ENCODE measurements at places on chromosomes 16 and 17. TPM values are rescaled to one million over a fixed set of nuclear protein-coding genes. Genes with fewer than 3 reads are reported as not detected.
A peak's percentile ranks its signal among the peaks of the same experiment; 100 is the strongest.

Gene CLEC18C
- total RNA-seq, result 0.31 TPM

GRCh38 chr16:80915079-80915450 lies 91.6 kb downstream of the CMC2 start:
- no peak for DNase-seq

DNA sequence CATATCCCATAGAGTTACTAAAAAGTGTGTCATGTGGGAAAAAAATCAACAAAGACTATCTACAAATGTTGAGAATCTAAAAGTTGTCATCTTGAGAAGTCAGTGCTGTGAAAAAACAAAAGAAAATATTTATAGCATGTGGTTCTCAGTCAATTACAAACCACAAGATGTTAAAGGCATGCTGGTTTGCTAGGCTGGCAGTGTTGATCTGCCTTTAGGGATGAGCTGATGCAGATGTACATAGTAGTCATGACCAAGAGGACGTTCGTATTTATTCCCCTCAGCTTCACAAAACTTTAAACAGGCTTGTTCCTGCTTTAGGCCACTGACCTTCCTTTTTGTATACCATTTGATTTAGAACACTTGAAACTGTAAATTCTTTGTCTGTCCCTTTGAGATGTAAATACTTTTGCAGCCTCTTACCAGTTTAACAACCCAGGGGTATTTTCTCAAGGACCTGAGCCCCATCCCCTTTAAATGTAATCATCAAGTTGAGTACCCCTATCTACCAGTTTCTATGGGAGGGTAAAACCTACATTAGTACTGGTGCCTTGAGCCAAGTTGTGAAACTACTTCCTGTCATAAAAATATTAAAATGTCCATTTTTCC lies 446.6 kb downstream of the KCNJ18 start:
- no peak for DNase-seq

Gene KRT28
- total RNA-seq, result not detected

Gene KLHL10
- total RNA-seq, result not detected

DNA sequence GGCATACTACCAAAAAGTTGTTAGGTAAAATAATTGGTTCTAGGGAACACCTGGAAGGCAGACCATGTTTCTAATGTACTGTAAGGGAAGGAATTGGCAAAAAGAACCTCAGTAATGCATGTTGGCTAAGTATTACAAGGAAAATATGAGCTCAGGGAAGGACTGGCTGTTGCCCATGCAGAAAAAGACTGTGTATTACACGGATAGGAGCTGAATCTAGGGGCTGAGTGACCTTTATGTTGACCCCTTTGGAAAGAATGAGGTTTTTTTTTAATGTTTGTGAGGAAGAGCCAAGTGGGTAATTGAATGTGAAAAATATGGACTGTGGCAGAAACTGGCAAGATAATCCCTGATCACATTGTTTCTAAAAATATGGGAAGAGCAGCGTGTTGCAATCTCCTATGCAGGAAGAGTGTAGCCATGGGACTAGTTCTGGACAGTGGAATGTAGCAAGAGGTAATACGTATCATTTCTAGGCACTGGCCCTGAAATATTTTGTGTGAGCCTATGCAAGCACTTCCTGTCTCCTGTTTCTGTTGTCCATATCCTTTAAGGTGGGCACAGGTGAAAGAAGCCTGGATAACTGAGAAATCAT lies 95.1 kb upstream of the CNTNAP4 start:
- no peak for DNase-seq

Gene ABCC12
- not detected for total RNA-seq

GRCh38 chr17:39151943-39152818 lies 744 bp upstream of the PLXDC1 start:
- DNase-seq, result no peak

Gene ACSM5
- total RNA-seq, result not detected

DNA sequence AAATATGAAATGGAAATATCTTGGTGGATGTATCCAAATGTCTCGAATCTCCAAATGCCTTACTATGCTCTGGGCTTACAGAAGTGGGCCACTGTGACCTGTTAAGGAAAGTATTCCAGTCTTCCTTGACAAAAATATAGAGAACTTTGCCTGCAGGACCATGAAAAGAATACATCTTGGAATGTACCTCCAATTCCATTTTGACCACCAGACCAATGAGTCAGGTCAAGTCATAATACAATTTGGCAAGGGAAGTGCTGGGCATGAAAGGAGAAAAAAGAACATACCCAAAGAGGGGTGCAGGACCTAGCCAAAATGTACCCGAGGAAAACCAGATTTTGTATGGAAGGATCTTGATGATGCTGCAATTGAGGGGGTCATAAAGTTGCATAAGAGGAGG lies 1153.7 kb upstream of the GOT2 start:
- DNase-seq, result no peak

- DNase-seq, result no peak
Observed at GRCh38 chr16:89345642-89346150, 128.2 kb downstream of the ZNF778 start.

Gene USP31
- total RNA-seq, result 3.6 TPM

DNA sequence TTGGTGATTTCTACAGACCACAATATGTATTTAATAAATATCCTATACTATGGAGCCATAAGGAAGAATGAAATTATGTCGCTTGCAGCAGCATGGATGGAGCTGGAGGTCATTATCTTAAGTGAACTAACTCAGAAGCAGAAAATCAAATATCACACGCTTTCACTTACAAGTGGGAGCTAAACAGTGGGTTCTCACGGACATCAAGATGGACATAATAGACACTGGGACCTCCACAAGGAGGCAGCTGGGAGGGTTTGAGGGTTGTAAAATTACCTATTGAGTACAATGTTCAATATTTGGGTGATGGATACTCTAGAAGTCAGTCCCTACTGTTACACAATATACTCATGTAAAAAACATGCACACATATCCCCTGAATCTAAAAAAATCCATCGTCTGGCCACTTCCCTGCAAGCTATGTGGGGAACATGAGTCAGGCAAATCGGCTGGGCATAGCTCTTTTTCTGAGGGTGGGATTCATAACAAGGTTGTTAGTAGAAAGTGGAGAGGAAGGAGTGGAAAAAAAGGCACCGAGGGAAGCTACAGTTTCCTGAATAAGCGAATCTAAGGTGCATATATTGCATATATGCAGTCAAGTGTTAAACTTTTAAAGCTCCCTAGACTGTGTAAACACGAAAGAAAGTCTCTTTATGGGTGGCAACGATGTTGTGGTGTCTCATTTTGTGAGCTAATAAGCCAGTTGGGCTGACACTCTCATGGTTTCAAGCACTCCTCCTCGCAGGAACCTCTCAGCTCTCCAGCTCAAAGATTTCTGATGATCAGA lies 135.2 kb upstream of the CPHXL start:
- DNase-seq, result no peak

DNA sequence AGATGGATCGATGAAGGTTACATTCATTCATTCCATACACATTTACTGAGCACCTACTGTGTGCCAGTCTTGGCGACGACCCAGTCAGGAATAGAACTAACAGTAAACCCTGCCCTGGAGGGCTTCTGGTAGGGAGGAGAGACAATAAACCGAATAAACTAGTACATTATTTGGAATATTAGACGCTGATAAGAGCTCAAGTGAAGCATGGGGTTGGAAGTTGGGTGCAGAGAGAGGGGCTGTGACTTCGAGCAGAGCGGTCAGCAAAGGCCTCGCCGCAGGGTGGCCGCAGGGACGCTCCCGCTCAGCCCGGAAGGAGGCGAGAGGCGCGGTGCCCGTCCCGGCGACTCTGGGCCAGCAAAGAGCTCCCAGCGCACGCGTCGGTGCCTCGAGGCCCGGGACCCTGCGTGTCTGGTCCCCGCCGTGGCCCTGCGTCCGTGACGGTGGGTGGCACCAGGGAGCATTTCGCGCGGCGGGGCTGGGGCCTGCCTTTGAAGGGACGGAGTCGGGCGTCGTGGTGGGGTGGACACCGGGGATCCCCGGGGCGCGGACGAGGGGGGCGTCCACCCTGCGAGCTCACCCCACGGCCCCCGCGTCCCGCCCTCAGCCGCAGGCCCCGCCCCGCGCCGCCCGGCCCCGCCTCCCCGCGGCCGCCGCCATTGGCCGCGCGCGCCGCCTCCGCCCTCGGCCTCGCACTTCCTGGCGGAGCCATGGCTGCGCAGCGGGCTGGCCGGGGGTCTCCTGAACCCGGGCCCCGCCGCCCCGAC lies at the start of gene KLHL36:
TSS of gene KLHL36 (plus strand) at position 684 of the 767 bp plus-strand sequence. CDS start 2,357 bp downstream, outside the sequence.
- peak; percentile 87 for DNase-seq

Gene PLD2
- total RNA-seq, result 49.9 TPM

GRCh38 chr17:58313815-58314705 lies 14.5 kb downstream of the TSPOAP1 start:
- no peak for DNase-seq

GRCh38 chr16:73058616-73059409 lies 10.9 kb upstream of the ZFHX3 start:
- no peak for DNase-seq

DNA sequence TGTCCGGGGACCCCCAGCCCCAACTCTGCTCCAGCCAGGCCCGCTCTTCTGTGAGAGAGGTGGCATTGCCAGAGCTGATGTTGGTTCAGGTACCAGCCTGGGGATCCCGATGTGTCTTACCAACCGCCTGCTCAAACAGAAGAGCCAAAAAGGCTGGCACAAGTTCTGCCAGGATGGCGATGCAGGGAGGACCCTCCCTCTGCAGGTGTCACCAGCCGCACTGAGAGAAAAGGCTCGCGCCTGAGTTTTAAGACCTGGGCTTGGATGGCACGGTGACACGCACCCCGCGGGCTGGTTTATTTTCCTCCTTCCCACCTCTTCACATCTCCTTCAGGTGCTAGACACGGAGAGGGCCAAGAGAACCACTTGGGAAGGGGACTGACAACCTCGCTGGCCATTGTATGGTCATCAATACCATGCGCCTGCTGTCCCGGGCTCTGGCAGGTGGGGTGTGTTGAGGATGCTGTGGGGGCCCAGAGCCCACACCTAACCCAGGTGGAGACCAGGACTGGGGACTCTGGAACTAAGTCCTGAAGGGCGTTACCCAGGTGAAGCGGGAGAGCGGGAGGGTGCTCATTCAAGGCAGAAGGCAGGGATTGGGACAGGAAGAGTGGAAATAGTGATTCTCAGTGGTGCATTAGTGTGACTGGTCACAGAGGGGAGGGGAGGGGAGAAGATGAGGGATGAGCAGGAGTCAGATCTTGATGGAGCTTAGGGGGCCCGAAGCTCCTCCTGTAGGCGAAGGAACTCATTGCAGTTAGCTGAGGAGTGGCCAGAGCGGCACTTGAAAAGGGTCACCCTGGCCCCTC lies 16.3 kb downstream of the FOXJ1 start:
- DNase-seq, result no peak

GRCh38 chr17:65057531-65058090 lies 1.1 kb upstream of the GNA13 start:
- no peak for DNase-seq

Gene HSD11B2
- not detected for total RNA-seq

GRCh38 chr17:7123844-7124243 lies 9.2 kb upstream of the ASGR2 start:
- no peak for DNase-seq

DNA sequence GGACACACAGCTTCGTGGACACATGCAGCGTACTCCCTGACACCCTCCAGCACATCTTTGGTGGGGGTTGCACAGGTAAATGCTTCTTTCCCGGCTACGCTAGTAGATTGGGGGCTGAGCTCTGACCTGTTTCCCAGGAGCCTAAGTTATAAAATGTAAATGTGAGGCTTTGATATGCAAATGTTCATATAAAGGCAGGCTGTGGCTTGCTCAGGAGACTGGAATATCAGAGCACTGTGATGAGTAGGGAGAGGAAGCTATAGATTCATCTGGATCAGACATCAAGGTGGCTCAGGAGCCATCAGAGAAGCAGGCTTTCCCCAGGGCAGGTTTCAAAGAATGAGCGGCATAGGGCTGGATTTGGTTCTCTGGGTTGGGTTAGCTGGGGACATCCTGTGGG lies 3.4 kb upstream of the ETV4 start:
- DNase-seq, result no peak

DNA sequence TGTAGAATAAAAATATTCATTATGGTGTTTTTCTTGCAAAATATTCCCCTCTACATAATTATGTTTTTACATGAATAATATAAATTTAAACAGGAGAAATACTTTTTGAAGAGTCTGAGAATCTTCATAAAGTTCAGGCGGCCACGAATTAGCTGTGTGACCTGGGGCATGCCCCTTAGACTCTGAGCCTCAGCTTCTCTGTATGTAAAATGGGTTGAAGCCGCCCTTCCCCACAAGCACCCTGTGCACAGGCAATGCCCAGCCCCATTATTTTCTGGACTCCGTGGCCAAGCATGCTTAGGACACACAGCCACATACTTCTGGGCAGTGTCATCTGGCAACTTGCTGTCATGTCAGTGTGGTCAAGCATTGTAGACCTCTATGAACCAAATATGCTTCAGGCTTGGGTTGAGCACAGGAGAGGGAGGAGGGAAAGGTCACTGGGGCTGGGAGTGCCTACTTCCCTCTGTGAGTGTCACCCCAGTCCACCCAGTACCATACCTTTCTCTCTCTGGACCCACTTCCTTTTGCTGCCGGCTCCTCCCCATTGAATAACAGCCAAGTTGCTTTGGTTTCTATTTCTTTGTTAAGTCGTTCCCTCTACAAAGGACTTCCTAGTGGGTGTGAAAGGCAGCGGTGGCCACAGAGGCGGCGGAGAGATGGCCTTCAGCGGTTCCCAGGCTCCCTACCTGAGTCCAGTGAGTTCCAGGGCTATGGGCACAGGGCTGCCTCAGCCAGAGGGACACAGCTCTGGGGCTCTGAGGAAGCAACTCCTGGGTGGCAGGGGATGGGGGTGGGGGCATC lies at the start of gene LGALS9:
TSS of gene LGALS9 (plus strand) at position 582 of the 804 bp plus-strand sequence. CDS start at position 660, 78 bp downstream.
- no peak for DNase-seq

Gene ARHGAP44
- 6.9 TPM for total RNA-seq

Gene EPX
- not detected for total RNA-seq

Gene CLEC16A
- 53.4 TPM for total RNA-seq

GRCh38 chr17:81454473-81454872 lies 58.1 kb downstream of the ACTG1 start:
- no peak for DNase-seq

Gene MT1A
- not detected for total RNA-seq

Gene PTX4
- total RNA-seq, result not detected

GRCh38 chr16:78659668-78660217 lies 560.3 kb downstream of the WWOX start:
- no peak for DNase-seq

DNA sequence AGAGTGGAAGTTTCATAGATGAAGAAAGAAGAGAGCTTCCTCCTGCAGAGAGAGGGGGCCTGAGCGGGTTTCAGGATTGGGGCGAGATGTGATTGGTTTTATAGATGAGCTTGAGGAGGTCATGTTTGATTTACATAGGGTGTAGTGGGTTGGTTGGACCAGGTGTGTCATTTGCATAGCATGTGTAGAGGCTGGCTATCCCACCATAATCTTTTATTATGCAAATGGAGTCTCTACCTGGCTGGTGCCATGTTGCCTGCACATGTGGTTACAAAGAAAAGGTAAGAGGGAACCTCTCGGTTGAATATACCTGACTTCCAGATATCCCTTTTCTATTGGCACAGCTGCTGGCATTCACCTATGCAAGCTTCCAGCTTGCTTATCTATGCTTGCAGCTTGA lies 228.1 kb downstream of the BCAS3 start:
- no peak for DNase-seq

Gene GUCY2D
- total RNA-seq, result not detected

Gene KRT40
- total RNA-seq, result not detected

Gene ARL5C
- total RNA-seq, result not detected
